ENCODE measurements at places on chromosomes 1 and 21.

DNA sequence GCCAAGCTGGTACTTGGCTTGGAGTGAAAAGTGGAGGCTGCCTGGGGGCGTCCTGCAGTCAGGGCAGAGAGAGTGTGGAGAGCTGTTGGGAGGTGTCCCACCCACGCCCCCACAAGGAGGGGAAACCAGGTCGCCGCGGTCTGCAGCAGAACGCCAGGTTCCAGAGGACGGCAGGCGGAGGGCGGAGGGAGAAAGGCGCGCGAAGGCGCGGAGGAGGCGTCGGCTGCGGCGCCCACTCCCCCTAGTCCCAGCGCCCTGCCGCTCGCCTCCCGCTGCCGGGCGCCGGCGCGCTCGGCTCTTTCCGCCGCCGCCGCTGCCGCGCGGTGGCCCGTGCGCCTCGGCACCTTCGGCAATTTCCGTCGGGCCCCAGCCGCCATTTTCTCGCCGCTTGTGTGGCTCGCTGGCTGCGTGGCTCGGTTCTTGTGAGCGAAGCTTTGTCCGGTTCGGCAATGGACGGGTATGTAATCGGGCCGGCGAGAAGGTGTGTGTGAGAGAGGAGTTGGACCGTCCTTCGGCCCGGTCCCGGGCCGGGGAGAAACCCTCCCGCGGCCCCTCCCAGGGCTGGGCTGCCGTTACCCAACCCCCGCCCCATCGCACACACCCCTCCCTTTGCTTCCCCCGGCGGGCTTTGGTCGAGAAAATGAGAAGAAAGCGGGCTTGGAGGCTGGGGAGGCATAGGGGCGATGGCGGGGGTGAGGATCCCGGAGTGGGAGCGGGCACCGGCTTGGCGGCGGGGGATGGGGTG is at the start of gene PTBP2:
TSS of gene PTBP2 (plus strand) at position 369 of the 745 bp plus-strand sequence. CDS start at position 450, 81 bp downstream.
- DNase-seq = peak; percentile 63

- DNase-seq = no peak
These were observed 116.4 kb upstream of the KCNJ15 start for GRCh38 chr21:38140207-38140903.

DNA sequence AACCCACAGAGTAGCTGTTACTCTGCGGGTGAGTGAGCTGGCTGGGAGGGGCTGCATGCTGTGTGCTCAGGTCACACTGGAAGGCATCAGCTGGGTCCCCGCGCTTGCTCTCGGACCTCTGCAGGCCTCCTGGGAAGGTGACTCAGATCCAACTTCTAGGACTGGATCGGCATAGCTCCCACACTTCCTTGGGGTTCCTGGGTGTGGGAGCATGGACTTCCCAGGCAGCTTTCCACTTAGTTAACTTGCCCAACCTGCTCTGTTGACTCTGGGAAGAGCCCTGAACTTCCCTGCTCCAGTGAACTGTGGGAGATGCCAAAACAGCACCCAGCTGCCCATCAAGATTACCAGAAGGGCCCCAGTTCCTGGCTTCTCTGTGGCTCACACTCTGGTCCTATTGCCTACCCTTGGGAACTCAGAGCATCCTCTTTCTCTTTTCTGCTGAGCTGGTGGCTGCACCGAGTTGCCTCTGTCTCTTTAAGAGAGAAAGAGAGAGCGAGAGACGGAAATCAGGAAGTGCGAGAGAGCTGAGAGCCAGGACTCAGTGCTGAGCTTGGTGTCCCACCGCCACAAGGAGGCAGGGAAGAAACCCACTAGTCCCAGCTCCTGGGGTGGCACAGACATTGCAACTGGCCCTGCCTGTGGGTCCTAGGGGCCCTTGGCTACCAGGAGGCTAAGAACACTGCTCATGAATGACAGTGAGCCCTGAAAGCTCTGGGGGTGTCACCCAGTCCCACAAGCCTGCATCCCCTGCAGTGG is at the start of gene IKBKE:
TSS of gene IKBKE (plus strand) at position 544 of the 759 bp plus-strand sequence. CDS start 2,752 bp downstream, outside the sequence.
- DNase-seq = peak; percentile 29

DNA sequence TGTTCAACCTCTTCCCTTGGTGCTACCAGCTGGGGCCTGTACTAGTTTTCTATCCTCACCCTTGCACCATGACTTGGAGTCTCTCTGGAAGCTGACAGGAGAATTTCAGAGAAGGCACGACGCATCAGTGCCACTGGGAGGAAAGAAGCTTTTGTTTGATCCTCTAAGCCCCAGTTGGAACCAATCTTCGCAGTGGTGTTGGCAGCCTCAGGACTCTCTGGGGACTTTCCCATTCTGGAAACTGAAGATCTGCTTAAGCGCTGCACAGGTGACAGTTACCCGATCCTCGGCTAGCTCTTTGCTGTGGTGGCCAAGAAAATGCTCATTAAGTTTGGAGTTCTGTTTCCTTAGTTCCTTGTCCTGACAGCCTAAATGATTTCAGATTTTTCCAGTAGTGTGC is 222.3 kb downstream of the RHOU start:
- DNase-seq = no peak

- DNase-seq = no peak
These were observed 48.9 kb upstream of the SELENON start for GRCh38 chr1:25750923-25751605.

- DNase-seq = no peak
These were observed 41.7 kb upstream of the COA6 start for GRCh38 chr1:234331507-234331906.

- no peak for DNase-seq
These were observed 40.7 kb upstream of the EYA3 start for GRCh38 chr1:28129150-28129549.

GRCh38 chr1:89987159-89987819 is 7.6 kb upstream of the ZNF326 start:
- peak; percentile 40 for DNase-seq

DNA sequence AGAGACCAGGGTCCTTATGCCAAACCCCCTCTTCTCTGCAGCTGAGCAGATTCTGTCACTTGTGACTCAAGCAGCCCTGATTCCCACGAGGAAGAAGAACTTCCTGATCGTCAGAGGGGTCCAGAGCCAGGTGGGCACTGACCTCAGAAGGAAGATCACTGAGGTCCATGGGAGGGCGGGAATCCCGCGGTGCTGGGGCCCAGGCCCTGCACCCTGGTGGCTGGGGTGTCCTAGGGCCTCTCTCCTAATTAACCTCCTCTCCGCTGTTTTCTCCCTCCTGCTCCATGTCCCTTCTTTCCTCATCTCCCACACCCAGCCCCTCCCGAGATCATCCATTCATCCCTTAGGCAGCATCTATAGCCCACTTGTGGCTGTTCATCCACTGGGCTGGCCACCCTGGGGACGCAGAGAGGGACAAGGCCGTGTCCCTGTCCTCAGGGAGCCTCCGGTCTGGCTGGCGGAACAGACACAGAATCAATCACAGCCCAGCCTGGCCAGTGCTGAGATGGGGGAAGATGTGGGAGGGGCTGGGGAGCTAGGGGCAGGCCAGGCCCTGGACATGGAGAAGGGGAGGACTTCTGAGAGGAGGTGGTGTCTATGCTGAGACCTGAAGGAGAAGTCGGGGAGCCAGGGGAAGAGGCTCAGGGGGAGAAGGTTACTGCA is 638.3 kb downstream of the MATN1 start:
- no peak for DNase-seq

- no peak for DNase-seq
These were observed 251.2 kb upstream of the VAMP3 start for GRCh38 chr1:7519861-7520395.

GRCh38 chr1:246317332-246318035 is 189.6 kb downstream of the SMYD3 start:
- DNase-seq = no peak

DNA sequence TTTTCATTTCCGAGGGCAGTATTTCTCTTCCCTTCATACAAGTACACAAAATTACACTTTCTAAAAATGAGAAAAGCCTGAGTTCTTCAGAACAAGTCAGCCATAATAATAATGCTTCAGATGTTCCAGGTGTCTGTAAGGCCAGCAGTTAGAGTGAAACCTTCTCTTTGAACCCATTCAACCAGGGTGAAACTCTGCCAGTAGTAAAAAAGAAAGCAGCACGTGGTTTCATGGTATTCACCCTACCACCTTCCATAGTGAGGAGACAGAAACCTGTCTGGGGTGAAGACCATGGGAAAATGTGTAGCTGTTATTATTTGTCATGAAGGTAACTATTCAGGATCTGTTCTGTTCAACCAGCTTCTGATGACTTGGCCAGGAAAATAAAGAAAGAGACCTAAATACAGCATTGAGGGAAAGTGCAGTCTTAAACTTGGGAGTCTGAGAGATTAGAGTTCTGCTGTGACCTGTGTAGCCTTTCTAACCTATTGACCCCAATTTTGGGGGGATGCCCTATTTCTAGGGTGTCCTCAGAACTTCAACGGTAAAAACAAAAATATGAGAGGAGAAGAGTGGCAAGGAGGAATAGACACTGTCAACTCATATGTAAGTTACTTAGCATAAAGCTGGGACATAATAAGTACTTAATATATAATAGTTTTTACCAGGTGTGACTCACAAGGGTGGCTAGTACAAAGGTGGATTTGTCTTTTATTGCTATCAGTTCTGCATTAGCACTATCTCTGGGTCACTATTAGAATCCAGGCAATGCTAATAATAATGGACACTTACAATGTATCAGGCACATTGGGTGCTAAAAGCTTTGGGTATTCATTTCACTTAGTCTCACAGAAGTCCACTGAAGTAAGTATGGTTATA is 70.0 kb upstream of the TNFSF4 start:
- DNase-seq = no peak

DNA sequence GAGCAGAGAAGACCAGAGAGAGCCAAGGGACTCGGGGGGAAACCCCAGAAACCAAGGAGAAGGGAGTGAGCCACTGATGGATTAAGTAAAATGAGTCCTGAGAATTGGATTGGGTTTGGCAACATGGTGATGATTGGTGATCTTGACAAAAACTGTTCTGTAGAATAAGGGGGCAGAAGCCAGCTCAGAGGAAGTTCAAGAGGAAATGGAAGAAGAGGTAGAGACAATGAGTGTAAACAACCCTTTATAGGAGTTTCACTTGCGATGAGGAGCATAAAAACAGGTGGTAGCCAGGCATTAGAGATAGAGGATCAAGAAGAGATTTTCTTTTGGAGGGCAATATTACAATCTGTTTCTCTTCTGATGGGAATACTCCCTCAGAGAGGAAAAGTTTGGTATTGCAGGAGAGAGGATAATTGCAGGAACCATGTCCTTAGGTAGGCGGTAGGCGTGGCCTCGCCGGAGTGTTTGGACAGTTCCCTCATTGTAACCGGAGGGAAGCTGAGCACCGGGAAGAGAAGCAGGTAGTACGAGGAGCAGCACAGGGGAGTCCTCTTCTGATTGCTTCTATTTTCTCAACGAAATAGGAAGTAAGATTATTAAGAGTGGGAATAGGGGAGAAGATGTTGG is 68.4 kb upstream of the TENT5C start:
- no peak for DNase-seq

DNA sequence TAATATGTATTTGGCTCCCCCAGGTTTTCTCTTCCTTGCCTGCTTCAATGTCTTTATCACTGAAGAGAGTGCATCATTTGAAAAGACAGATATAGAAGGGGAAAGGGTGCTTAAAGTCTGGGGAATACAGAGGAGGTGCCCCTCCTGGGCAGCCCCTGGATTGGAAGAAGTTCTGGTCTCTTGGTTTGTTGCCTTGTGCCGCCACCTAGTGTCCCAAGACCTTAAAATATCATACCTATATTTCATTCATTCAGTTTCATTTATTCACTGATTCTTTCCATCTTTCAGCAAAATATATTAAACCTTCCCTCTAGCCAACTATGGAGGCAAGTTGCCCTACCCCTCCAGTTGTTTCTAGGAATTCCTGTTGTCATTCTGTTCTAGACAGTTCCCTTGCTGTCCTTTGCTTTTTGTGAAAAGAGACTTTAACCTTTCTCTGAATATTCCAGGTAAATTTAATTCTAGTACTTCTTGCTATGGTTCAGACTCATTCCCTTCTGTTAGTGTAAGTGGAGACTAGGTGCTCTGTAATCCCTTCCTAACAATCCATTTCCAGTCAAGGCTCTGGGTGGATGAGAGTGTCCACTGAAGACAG is 56.1 kb downstream of the MEF2D start:
- no peak for DNase-seq

DNA sequence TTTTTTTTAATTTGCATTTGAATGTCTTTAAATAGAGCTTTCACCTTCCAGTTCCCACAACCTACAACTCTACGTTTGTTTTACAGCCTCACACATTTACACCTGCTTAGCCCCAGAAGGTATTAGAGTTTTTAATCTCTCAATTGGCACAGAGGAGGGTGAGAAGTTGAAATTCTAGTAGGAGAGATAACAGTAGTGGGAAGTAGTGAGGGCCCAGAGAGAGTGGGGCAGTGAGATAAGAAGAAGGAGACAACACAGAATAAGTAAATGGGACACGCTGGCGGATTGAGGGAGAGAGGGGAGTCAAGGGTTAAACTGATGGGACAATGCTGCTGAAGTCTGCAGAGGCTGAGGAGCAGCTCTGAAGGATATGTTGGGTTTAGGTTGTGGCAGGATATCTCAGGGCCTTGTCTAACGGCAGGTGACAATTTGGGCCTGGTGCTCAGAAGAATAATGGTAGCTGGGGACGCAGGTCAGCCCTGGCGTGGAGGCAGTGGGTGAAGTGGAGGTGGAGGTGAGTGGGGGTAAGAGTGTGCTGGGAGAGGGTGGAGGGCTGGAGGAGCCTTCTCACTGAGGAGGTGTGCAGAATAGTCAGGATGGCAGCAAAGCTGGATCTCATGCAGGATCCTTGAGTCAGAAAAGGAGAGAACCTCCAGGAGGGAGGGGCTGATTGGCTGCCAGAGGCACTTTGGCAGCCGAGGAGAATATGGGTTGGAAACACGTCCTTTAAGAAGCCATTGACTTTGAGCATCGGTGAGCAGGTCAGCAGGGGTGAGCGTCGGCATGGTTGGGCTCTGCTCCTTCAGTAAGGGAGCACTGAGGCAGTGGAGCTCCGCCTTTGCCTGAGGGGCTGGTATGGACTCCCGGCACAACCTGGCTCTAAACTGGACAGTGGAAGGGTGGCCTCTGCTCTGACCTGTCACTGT is 72.9 kb downstream of the SYT6 start:
- DNase-seq = no peak

GRCh38 chr1:36166938-36167905 is 11.3 kb downstream of the MAP7D1 start:
- no peak for DNase-seq

DNA sequence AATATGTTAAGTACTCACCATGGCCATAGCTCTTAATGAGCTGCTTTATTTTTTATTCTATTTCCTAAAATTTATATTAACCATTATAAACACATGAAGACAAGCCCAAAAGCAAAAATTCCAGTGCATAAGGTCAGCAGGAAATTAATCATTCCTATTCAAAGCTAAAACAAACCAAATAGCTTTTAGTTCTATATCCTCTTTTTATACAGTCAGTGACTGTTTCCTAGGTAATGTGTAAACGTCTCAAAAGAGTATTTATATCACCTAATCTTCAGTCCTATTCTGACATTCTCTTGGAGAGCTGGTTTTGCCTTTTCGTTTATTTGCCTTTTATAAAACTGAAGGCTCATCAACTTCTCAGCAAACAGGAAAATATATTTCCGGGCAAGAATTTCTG is 4.2 kb downstream of the GOLPH3L start:
- no peak for DNase-seq

DNA sequence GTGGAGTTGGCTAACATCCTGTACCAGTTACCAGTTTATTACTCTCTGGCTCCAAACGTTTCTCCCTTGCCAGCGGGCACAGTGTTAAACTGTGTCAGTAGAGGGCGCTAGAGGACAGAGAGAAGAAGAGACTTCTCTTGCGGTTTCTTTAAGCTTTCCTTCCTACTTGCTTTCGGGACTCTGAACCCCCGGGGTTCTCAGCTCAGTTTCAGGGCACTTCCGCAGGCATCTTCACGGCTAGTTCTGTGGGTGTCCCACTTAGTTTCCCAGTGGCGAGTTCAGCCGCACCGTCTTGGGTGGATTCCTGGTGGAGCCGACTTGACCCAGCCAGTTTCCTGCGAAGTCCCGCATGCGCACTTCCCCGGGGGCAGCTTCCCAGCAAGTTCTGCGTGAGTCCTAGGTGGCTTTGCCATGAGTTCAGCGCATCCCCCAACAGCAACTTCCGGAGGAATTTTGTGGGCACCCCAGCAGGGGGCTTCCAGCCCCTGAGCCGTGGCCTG is 37.9 kb upstream of the BTG2 start:
- peak; percentile 75 for DNase-seq
